ENCODE measurements at places on chromosomes 13 and 19.

GRCh38 chr13:46392967-46393366 lies 5.9 kb upstream of the RUBCNL start:
- no peak for DNase-seq

GRCh38 chr19:53019684-53020083 lies 6.0 kb downstream of the ERVV-1 start:
- DNase-seq = no peak

DNA sequence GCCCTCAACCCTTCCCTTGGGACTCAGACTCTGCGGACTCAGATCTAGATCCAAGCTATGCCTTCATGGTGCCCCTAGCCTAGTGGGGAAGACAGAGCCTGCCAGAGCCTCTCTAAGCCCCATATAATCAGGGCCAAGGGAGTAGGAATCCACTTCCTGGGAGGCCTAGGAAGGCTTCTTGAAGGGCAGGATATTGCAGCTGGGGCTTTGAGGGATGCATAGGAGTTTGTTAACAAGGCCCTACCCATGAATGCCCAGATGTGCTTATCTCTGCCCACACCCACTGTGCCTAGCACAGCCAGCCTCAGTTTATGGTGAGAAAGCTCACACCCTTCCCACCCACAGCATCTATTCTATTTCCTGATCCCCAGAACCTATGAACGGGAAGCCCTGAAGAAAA lies 11.3 kb downstream of the APBA3 start:
- DNase-seq = no peak

GRCh38 chr19:4030552-4030951 lies 23.0 kb downstream of the PIAS4 start:
- DNase-seq = no peak

- no peak for DNase-seq
Observed at GRCh38 chr19:17737690-17738153, 13.6 kb upstream of the FCHO1 start.

DNA sequence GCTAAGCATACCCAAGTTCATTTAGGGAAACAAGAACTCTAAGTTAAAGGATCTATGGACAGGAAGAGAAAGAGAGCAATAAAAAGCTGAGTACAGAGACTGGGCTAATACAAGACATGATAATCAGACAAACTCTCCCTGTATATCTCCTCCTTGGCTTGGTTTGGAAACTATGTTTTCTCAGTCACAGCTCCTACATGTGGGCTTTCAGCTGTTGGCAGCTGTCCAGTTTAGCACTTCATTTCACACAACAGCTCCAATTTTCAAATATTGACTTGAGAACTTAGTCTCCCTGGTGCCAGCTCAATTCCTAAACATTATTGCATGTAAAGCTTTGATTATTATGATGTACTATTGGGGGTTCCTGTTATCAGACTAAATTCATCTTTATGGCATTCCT lies 222.8 kb upstream of the OBI1 start:
- no peak for DNase-seq

DNA sequence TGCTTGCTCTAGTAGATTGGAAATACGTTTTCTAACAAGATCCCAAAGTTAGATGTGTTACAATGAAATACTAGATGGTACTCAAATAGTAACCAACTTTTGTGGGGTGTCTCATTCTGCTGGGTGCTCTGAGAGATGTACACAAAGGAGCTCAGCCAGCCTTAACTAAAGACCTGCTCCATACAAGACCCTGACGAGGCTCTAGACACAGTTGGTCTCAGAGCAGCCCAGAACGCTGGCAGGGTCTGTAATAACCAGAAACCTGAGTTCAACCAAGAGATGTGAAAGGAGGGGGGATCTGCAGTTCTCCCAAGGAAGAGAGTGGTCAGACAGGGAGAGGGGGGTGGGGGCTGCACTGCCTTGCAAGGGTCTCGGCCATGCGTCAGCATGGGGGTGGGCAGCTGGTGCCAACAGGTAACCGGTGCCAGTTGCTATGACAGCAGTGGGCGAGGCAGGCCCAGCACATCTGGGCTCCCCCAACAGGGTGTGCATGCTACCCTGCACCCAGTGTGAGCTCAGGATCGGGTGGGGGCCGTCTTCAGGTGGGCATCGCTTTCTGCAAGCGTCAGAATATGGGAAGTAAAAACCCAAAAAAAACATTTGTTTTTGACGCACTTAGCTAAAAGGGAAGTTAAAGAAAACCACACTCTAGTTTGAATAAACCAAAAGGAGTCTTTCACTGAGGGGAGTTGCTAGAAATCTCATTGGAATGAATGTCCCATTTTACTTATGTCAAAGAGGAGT lies 68.0 kb upstream of the GPR183 start:
- peak; percentile 75 for DNase-seq

- no peak for DNase-seq
Observed at GRCh38 chr19:46762245-46762890, 16.1 kb upstream of the STRN4 start.

DNA sequence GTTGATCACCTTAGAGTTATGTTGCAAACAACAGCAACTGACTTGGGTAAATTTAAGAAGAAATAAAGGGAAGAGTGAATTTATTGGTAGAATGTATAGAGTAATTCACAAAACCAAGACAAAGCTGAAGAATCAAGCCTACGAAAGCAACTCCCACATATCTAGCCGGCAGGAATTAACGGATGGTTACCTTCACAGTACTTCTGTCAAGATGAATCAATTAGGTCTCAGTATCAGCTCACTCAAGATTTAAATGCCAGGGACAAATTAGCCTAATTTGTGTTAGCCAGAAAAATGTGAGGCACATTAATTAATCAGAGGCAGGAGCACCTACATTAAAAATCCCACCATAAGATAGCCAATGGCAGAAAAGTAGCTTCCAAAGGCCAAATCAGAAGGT lies 10.7 kb downstream of the KPNA3 start:
- no peak for DNase-seq

GRCh38 chr13:88908961-88909441 lies 1237.8 kb downstream of the SLITRK5 start:
- no peak for DNase-seq

- no peak for DNase-seq
Observed at GRCh38 chr19:41114132-41114531, at the start of gene CYP2F1. TSS of gene CYP2F1 (plus strand) at chr19:41114432. CDS start at chr19:41116189, 1,757 bp downstream.

DNA sequence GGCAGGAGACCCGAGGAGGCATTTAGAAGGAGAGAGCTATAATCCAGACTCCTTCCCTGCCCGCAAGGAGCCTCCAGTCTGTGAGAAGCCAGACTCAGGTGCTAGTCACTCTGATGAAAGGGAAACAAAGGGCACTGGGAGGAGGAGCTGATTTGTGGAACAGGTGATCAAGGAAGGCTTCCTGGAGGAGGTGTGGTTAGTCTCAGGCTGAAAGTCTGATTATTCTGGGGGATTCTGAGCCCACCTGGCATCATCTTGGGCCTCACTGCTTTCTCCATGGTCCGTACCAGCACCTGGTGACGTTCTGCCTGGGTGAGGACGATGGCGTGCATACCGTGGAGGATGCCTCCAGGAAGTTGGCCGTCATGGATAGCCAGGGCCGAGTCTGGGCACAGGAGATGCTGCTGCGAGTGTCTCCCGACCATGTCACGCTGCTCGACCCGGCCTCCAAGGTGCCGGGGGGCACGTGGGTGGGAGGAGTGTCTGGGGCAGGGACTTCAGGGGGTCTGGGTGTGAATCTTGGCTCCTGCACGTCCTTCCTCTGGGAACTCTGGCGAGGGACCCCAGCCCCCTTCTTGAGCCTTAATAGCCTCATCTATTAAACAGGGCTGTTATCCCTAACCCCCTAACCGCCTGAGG lies 3.9 kb downstream of the EPS8L1 start:
- no peak for DNase-seq

DNA sequence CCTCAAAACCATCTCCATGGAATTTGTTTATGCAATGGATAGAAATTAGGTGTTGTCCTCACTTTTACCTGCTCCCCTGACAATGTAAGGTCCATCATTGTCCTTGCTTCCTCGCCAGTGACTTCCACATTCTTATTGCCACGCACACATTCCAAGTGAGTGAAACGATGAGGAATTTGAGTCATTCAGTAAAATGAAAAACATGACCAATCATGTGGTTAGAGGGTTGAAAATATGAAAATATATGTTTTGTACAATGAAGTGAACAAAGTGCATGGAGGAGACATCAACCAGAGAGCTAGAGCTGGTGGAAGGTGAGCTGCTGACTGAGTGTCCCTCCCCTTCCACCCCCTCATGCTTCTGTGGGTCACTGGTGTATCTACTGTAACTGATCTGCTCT lies 91.7 kb downstream of the ATP8A2 start:
- DNase-seq = no peak

- no peak for DNase-seq
Observed at GRCh38 chr19:18010149-18010548, 2.2 kb downstream of the ARRDC2 start.

GRCh38 chr19:17235971-17236777 lies 9.5 kb downstream of the NR2F6 start:
- no peak for DNase-seq

DNA sequence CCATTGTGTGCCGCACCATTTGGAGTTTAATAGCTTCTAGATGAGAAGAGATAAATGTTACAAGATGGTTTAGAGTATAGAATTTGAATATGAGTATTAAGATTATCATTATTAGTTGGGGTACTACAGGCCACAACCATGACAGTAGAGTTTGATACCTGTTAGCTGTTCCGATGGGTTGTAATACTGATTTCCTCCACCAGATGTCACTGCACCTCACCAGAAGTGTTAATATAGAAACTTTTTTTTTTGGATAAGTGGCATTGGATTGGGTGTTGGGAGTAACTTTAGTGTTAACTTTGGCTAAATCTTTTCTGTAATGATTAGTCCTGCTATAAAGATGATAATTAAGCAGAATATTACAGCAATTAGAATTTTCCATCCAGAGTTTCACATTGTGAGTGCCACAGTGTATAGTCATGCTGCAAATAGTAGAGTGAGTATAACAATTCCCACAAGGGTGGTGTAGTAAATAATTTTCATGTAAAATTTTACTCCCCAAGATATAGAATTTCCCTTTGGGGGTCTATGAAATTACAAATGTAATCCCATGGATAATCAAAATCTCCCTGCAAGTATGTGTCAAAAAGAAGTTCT lies 56.3 kb downstream of the PSG3 start:
- DNase-seq = no peak

DNA sequence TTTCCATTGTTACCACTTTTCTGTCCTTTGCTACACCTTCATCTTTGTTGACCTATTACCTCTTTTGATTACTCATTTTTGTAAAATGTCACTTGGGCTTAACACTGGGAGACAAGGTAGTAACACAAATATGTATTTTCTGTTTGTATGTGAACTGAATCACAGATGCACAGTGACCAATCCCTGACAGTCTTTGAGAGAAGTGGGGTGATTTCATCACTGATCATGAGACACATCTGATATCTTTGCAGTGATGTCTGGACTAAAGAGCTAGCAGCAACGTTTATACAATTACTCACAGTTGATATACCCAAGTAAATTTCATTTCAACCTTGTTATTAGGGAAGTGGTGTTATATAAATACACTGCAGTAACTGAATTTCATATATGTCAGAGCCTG lies 1397.4 kb upstream of the SPRY2 start:
- DNase-seq = no peak

DNA sequence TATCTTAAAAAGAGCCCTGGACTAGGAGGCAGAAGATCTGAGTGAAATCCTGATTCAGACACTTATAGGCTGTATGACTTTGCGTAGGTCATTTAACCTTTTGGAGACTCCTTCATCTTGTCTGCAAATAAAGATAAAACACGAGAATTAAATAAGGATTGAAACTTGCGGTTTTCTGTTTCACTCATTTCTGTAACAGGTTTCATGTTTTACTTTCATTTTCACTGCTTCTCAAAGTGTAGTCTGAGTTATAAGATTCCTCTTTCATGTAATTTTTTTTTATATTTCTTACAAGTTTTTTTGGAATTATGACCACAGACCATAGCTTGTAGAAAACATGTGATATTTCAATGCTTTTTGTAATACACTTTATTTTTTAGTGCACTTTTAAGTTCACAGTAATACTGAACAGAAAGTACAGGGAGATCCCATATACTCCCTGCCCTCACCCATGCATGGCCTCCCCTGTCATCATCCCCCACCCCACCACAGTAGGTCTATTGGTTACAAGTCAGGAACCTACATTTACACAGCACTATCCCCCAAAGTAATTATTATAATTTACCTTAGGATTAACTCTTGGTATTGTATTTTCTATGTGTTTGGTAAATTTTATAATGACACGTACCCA lies 174.6 kb downstream of the ITGBL1 start:
- peak; percentile 51 for DNase-seq

GRCh38 chr13:59424661-59425060 lies 739.1 kb downstream of the DIAPH3 start:
- DNase-seq = no peak

DNA sequence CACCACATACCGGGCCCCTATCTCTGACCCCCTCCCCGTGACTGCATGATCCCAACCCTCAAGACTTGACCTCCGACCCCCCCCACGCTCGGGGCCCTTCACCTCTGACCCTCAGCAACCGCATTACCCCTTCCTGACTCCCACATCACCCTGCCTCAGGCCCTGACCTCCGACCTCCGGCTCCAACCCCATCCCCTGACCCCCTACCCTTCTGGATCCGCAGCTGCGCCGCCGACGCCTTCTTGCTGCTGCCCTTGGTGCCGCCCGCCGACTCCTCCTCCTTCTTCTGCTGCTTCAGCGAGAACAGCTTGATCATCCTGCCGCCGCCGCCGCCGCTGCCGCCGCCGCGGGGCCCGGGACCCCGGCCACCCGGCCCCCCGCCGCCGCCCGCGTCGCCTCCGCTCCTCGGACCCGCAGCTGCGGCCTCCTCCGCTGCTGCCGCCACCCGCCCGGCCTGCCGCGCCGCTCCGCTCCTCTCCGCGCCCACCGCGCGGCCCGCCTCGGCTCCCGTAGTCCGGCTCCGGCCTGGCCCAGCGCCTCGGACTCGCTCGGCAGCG lies at the start of gene UBE2M:
UBE2M (minus strand) TSS at position 546 of the 557 bp plus-strand sequence; CDS start at position 316, 230 bp downstream.
- peak; percentile 41 for DNase-seq

DNA sequence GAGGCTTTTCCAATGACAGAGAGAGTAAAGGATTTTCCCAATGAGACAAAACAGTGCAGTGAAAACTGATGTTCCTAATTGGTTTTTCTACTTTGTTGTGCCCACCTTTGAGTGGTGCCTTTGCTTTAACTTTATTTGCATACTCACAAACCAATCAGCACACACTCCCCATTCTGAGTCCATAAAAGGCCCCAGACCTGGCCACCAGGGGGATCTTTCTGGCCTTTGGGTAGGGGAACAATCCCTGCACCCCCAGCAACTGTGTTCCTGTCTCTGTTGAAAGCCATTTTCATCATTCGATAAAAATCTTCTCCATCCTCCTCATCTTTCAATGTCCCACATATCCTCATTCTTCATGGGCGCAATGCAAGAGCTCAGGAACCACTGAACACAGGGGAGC lies 252.8 kb downstream of the B3GLCT start:
- DNase-seq = no peak

- DNase-seq = no peak
Observed at GRCh38 chr13:113886561-113887112, 22.8 kb upstream of the GAS6 start.

GRCh38 chr19:3783660-3784584 lies 2.3 kb downstream of the MATK start:
- DNase-seq = peak; percentile 74

GRCh38 chr13:34931572-34931971 lies 10.5 kb upstream of the NBEA start:
- DNase-seq = no peak

- DNase-seq = no peak
Observed at GRCh38 chr19:54395685-54396084, 19.6 kb upstream of the TTYH1 start.

GRCh38 chr19:49496574-49497008 lies 357 bp downstream of the RPS11 start:
- DNase-seq = no peak

Data from CD8-positive, alpha-beta T cell (primary cell).